Activated T-cell treated with anti-CD3 and anti-CD28 coated beads, Interleukin-2, amount 50 U/mL, for 72 hours (primary cell): ENCODE measurements at places on chromosomes 6 and 20.

DNA sequence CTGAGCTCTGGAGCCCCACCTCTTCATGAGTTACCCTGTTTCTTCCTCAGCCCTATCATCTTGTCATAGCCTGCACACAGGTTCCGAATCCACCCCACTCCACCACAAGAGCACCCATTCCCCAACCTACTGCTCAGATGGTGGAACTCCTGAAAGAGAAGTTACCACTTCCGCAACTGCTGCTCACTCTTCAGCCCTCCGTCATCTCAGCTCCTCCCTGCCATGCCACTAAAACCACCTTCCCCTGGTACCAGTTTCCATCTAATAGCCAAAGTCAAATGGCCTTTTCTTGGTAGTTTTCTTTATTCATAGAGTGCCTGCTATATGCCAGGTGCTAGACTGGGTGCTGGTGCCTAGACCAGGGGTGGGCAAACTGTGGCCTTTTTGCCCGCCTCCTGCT lies 3.9 kb downstream of the RAB22A start:
- peak; percentile 18 for DNase-seq

- peak; percentile 72 for DNase-seq
Observed at GRCh38 chr20:44959638-44960102, 527 bp downstream of the TOMM34 start.

- no peak for DNase-seq
Observed at GRCh38 chr20:52852714-52853113, 119.4 kb upstream of the TSHZ2 start.

DNA sequence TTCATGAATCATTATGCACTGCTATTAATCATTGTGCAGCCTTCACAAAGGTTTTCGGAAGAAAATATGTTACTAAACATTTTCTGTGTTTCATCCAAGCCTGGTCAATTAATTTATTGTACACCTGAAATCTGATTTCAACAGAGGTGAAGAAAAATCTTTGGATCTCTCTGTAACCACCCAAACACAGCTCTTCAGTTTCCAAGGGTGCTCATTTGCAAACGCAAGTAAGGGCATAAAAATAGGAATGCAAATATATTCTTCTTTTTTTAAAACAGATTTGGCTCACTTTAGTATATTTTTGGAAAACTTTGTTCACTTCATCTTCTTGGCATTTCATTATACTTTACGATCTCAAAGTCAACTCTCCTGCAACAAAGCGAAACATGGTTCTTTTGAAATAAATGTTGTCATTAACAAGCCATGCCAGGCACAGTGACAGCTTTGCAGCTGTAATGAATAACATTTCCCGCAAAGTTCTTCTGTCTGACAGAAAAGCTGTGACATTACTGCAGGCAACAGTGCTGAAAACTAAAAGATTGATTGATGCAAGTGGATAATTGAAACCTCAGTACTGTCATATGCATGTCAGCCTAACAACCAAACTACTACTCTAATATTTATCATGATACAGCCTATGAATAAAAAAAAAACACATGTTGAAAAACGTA lies 348.3 kb downstream of the FRK start:
- DNase-seq = no peak

GRCh38 chr6:35371494-35372262 lies 29.3 kb downstream of the PPARD start:
- DNase-seq = no peak
